ENCODE measurements at places on chromosomes 16 and 17.

- no peak for DNase-seq
These were observed 44.8 kb upstream of the CDRT4 start for GRCh38 chr17:15512071-15512709.

DNA sequence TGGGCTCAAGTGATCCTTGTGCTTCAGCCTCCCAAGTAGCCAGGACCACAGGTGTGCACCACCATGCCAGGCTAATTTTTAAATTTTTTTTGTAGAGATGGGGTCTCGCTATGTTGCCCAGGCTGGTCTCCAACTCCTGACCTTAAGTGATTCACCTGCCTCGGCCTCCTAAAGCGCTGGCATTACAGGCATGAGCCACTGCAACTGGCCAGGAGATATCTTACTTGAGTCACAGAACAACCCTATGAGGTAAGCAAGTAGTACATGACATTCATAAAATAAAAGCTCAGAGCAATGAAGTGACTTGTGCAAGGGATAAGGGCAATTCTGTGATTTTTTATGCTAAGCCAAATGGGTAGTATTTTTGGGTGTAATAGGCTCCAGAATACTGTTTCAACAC lies 57.3 kb downstream of the CDC27 start:
- no peak for DNase-seq

DNA sequence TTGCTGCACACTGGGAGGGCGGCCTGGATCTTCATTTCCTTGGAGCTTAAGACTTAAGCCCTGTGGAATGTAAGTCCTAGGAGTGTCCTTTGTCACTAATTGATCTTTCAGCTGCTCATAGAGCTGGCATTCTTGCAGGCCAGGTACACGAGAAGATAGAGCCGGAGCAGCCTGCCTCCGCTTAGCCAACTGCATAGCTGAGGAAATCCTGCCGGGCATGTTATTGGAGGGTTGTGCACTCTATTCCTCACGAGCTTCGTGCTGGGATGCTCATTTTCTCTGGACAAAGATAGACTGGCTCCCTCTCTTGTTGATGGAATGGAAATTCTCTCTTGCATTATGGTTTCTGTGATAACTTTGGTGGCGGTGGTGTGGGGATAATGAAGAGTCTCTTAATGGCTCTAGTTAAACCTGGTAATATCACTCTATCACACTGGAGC lies 76.9 kb downstream of the RPA1 start:
- no peak for DNase-seq

- no peak for DNase-seq
These were observed 669.4 kb downstream of the CDH11 start for GRCh38 chr16:64452446-64452845.

DNA sequence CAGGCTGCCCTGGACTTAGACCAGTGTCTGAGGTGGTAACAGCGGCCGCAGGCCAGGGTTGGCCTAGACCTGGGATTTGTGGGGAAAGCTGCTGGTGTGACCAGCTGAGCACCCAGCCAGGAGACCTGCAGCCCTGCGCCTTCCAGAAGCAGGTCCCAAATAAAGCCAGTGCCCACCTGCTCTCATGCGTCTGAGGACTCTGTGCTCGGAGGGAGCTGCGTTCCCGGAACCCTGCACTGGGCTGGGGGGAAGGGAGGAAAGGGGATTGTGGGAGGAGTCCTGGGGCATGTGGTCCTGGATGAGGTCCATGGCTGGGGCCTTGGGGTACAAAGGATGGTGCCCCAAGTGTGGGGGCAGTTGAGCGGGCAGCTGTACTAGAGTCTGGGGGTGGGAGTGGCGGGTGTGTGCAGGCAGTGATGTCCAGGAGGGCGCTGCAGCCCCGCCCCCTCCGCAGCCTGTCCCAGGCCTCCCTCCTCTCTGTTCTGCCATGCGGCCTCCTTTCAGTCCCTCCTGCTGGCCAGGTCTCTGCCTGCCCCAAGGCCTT lies 1.8 kb upstream of the NECAB2 start:
- no peak for DNase-seq

All from cortex of kidney (tissue), 1 donor.